Natural killer cell treated with Interleukin-12 subunit alpha and Interleukin-12 subunit beta and Interleukin-15 and Interleukin-18, amount 100 ng/mL, for 72 hours (primary cell): ENCODE measurements at places on chromosomes 5 and 9. TPM values are rescaled to one million over a fixed set of nuclear protein-coding genes. Genes with fewer than 3 reads are reported as not detected.

- no peak for DNase-seq
These were observed 1.5 kb upstream of the FXN start for GRCh38 chr9:69034071-69034470.

GRCh38 chr5:80255431-80255810 lies 427 bp downstream of the SERINC5 start:
- no peak for DNase-seq

DNA sequence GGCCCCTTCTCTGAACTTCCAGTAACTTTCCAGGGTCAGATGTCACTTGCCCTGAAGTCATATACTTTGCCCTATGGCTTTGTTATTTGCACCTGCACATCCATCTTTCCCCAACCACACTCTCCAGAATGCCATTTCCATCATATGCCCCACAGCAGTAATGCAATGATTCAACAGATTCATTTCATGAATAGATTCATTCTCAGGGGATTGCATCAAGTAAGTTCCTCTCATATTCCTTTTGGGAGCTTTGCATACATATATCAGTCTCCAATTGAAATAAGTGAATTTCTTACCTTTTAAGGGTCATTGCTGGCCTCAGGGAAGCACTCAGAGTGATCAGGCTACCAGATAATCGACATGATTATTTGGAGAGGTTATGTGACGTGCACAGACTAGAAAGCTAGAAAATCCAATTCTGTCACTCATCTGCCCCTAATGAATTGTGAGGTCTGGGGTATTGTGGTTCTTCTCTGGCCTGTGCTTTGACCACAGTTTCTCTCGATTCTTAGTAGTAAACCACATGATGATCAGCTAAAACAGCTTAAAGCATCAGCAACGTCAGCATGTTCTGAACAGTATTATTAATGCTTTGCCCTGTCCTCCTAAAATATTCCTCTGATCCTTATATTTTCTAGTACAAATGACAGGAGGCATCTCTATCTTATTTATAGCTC lies 179.9 kb downstream of the ATPSCKMT start:
- DNase-seq = no peak

DNA sequence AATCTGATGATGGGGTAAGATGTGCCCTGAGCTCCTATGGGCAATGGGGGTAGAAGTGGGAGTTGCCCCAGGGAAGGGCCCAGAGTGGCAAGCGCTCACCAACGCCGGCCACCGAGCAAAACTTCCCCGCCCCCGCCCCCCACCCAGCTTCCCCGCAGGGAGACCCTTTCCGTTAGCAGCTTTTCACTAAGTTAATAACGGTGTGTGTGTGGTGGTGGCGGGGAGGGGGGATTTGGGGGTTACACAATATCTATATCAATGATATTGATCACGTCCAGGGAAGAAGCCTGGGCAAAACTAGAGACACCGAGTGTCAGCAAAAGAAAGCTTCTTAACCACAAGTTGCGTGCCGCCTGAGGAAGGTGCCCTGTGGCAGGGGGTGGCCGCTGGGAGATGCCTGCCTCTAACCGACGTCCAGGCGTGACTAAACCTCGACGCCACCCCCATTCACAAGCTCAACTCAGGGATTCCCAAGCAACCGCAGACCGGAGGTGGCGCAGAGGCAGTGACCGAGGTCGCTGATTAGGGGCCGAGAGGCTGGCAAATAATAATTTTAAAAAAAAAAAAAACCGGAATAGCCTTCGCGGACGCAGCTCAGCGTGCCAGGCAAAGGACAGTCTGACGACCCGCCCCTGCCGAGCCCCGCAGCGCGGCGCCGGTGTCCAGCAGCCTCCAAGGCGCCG lies 222.6 kb downstream of the MEF2C start:
- peak; percentile 70 for DNase-seq

DNA sequence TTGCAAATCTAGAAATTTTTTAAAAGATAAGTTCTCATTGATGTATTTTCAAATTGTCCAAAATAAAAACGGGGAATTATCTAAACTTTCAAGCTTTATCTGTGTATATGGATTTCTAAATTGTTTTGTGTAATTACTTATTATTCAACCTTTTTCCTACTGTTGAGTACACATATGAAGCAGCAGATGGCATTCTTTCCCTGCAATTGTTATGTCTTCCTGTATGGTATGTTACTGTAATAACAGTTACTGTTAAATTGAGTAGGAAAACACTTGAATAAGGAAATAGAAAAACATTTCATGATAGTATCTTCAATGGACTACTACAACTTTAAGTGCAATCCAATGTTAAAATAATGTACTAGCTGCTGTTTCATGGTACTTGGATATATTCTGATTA lies 124.8 kb downstream of the RANBP17 start:
- DNase-seq = no peak

- DNase-seq = no peak
These were observed 2.1 kb downstream of the ZNF608 start for GRCh38 chr5:124744170-124744971.

GRCh38 chr9:133969681-133970580 lies 22.2 kb downstream of the VAV2 start:
- DNase-seq = no peak

GRCh38 chr9:75878488-75878860 lies 12.0 kb upstream of the PCSK5 start:
- no peak for DNase-seq

DNA sequence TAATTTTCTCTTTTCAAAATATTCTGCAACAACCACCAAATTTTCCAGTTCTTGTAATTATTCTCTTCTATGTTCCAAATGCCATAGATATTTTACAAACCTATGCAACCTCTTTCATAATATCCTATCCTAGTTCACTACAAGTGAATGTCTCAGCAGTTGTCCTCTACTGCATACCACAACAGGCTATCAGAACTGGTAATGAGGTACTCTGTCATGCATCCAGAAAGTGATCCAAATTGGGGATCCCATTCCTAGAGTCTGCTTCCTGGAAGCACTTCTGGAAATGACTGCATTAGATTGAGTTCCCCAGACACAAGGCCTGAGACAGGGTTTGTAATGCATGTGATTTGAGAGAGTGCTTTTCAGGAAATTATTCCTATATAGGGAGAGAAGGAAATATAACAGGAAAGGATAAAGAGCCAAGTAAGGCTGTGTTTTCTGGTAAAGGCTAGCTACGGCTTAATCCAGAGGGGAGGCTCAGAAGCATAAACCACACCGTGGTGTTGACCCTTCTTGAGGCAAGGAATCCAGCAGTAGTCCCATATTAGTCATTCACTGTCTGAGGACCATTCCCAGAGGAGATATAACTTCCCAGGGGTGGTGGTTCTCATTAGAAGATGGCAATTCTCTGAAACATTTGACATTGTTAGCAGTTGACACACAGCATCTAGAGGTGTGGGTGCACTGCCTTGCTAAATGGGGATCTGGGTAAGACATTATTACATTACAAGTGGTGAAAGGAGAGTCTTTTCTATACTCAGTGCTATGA lies 80.3 kb upstream of the FST start:
- DNase-seq = no peak

DNA sequence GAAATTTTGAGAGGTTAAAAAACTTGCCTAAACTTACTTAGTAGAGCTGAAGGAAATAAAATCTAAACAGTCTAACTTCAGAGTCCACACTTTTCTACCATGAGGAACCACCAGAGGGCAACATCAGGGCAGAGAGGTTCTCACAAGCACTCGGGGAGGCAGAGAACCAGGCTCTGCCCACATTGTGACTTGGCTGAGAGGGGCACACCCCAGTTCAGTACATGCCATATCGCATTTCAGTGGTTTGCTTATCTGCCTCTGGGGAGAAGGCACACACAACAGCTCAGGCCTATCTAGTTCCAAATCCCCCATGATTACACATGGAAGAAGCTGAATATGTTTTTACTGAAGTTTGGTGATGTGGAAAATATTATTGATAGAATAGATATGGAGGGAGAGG lies 49.2 kb downstream of the EQTN start:
- no peak for DNase-seq

DNA sequence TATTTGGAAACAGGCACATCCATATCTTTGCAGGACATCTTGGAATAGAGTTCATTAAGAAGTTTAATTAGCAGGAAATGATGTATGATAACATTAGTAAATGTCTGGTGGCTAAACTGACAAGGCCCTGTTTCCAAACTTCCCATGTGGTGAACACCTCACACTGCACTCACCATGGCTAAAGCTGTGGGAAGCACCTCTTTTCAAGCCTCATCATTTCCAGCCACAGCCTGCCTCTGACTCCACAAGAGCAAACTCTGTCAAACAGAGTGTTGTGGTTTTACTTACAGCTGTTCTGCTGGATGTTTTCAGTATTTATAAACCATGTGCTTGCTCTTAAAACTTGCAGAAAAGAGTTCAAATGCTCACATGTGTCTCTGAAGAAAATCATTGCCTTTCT lies 14.9 kb upstream of the NDUFB6 start:
- DNase-seq = no peak

DNA sequence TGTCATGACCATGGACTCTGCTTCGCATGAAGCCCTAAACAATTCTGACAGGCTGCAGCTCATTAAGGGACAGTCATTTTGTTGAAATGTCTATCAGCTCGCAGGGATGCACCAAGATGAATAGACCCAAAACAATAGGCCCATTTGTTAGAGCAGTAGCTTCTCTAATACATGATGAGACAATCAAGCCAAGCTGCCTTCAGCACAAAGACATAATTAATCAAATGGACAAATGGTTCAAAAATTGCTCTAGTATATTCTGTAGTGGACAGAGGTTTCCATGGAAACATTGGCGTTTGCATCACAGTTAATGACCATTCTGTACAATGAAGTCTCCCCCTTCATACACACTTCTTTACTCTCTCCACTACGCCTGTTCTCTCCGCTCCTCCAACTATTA lies 274.6 kb downstream of the ANXA1 start:
- no peak for DNase-seq

DNA sequence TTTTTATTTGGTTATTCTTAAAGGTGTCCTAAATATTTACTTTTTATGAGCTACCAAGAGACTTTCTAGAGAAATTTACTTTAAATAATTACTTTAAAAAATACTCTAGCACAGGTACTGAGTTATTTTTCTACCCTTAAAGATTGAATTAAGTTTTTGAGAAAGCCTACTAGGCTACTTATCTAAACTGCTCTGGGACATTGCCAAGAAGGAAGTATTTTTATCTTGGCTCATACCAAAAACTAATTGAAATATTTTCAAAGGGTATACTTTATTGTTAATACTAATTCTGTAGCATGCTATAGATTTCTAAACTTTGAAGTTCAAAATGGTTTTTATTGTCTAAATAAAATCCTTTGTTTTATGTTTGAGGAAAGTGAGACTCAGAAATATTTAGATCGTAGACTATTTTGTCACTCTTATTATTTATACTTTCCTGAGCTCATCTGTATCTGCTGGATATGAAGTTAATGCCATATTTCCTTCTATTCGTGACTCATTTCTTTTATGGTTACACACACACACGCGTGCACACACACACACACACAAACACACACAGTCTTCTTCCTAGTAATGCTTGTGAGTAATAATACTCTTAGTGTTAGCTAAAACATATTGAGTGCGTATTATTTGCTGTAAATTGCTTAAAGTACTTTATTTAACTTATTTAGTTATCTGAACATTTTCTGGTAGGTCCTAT lies 89.5 kb downstream of the MAN2A1 start:
- no peak for DNase-seq

- peak; percentile 28 for DNase-seq
These were observed 6.5 kb upstream of the EGFL7 start for GRCh38 chr9:136656183-136656738.

DNA sequence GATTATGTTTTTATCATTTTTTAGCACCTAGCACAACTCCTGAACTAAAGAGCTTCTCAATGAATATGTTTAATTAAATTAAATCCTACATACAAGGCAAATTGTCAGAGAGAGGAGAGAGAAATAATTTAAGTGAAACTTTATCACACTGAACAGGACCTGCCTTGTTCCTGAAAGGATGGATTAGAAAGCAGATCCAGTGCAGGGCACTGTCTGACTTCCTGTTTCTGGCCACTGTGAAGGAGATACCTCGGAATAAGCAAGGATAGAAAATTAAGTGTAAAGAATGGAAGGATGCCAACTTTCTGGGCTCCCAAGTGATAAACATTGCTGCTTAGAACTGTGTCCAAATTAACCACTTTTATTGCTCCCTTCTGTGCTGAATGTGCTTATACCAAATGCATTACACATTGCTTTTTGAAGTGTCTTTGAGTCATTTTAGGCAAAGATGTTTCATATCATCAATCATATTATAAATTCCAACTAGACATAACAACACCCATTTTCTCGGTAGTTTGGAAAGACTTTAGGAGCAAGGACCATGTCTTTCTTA lies 89.1 kb upstream of the SPDL1 start:
- DNase-seq = no peak

DNA sequence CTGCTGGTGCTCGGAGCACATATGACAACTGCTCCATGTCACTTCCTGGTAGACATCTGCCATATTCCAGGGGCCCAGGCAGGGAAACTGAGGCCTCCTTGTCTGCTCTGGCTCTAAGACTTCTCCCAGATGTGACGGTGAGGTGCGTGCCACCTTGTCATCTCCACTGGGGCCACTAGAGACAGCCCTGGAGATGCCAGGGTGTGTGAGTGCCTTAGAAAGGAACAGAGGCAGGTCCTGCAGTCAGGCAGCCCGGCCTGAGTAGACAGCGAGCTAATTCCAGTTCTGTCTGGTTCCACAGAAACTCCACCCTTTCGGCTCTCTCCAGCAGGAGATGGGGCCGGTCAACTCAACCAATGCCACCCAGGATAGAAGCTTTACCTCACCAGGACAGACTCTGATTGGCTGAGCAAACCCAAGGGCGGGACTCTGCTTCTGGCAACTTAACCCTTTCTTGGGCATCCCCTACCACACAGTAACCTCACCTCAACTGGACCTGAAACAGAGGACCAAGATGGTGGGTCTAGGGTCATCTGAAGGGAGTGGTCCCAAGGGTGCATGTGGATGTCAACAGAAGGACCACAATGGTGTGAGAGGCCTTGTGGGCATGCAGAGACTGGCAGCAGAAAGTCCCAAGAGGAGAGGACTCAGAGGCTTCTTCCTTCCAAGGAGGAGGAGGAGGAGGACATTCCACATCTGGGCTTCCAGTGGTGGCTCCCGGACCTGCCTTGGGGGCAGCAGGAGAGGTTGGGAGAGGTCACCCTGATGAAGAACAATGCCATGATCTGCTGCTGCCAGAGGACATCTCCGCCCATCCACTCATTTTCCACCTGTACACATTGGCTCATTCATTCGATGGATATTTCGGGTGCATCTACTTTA lies 77.7 kb downstream of the RGS3 start:
- peak; percentile 51 for DNase-seq

GRCh38 chr5:137561608-137562007 lies 62.5 kb upstream of the SPOCK1 start:
- DNase-seq = no peak

GRCh38 chr9:135969064-135969683 lies 8.0 kb upstream of the UBAC1 start:
- no peak for DNase-seq

Gene C5
- total RNA-seq = 1.0 TPM

Gene SPIN1
- total RNA-seq = 27.8 TPM

Gene NKD2
- total RNA-seq = not detected

Gene SHISAL2B
- total RNA-seq = not detected

Gene CARTPT
- total RNA-seq = not detected

Gene GABRP
- not detected for total RNA-seq

Gene CCDC152
- 9.3 TPM for total RNA-seq

Gene GABRG2
- total RNA-seq = 1.6 TPM

Gene SOX30
- not detected for total RNA-seq

Gene ZNF608
- total RNA-seq = 0.47 TPM

Gene THG1L
- 15.7 TPM for total RNA-seq

Gene ADAMTSL2
- not detected for total RNA-seq

Gene FAM120A
- 154 TPM for total RNA-seq
